Ecto neural progenitor cell (in vitro differentiated cells): ENCODE measurements at places on chromosomes 12 and 14.
A peak's percentile ranks its signal among the peaks of the same experiment; 100 is the strongest.

GRCh38 chr14:51529736-51530135 is 122.0 kb upstream of the FRMD6 start:
- no peak for DNase-seq

- no peak for DNase-seq
These were observed 64.5 kb downstream of the FOXG1 start for GRCh38 chr14:28831126-28831525.

GRCh38 chr12:120689397-120690082 is 2.6 kb downstream of the MLEC start:
- no peak for DNase-seq

- DNase-seq, result no peak
These were observed 10.0 kb upstream of the AICDA start for GRCh38 chr12:8622646-8623045.

- DNase-seq, result no peak
These were observed 356.9 kb upstream of the STXBP6 start for GRCh38 chr14:25406818-25407217.

DNA sequence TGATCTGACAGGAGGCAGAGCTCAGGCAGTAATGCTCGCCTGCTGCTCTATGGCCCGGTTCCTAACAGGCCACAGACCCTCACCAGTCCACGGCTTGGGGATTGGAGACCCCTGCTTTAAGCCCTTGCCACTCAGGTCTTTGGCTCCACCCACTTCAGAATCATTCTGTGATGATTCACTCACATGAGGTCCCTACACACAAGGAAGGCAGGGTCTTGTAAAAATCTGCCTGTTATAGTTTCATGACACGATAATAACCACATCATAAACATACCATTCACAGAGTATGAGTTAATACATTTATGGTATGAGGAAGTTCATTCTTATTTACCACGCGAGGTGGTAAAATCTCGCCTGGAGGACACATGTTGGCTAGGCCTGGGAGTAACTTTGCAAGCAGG is 29.0 kb upstream of the MAX start:
- DNase-seq, result no peak

GRCh38 chr12:31843398-31844095 is 114.7 kb upstream of the AMN1 start:
- DNase-seq, result no peak

DNA sequence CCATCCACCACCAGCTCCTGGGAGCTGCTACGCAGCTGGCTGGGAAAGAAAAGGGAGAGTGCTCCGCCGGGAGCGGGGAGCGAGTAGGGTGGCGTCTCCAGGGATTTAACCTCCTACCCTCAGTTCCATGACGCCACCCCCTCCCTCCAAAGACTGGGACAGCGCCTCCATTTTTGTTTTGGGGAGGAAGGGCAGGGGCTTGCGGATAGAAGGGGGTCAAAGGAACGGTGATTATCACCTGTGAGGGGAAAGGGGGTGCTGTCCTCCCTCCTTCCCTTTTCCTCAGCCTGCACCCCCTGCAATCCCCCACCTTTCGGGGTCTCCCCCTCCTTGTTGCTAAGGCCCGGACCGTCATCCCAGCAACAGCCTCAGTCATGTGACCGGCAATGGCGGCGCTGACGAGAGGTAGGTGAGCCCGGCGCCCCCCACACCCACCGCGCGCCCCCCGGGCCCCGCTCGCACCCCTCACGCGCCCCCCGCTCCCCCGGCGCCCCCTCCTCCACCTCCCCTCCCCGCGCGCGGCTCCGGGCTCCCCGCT is at the start of gene DTX3:
DTX3 (plus strand) TSS at position 371 of the 538 bp plus-strand sequence. CDS start 1,694 bp downstream, outside the sequence.
- DNase-seq, result peak; percentile 84

DNA sequence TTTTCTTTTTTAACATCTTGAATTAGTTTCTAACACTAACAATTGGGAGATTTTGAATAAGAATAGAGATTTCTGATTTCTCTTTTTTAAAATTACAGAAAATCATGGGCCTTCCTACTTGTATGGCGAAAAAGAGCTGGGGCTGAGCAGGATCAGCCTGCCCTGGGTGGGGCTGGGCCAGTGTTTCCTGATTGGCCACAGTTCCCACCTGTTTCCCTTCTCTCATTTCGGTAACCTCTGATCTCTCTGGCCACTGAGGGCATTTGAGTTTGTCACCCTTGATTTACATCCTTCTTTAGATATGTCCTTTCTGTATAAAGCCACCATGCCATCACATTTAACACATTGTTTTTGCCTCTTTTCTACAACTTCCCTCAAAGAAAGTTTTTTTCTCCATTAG is 254.2 kb downstream of the ZFP36L1 start:
- peak; percentile 46 for DNase-seq

DNA sequence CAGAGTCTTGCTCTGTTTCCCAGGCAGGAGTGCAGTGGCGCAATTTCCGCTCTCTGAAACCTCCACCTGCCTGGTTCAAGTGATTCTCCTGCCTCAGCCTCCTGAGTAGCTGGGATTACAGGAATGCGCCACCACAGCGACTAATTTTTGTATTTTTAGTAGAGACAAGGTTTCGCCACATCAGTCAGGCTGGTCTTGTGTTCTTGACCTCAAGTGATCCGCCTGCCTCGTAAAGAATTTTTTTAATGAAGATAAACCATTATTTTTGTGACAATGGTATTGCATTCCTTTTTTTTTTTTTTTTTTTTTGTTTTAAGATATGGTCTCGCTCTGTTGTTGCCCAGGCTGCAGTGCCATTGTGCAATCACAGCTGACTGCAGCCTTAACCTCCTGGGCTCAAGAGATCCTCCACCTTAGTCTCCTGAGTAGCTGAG is 25.8 kb downstream of the ACVR1B start:
- DNase-seq, result no peak

DNA sequence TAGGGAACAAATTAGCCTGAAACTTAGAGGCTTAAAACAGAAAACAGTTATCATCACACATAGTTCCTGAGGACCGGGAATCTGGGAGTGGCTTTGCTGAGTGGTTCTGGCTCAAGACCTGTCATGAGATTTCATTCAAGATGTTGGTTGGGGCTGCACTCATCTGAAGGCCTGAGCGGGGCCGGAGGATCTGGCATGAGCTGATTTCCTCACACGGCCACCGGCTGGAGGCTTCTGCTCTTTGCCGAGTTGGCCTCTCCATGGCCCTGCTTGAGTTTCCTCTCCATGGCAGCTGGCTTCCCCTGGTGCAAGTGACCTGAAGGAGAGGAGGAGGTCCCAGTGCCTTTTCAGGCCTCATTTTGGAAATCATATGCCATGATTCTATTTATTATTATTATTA is 128.1 kb downstream of the PAPOLA start:
- peak; percentile 19 for DNase-seq

DNA sequence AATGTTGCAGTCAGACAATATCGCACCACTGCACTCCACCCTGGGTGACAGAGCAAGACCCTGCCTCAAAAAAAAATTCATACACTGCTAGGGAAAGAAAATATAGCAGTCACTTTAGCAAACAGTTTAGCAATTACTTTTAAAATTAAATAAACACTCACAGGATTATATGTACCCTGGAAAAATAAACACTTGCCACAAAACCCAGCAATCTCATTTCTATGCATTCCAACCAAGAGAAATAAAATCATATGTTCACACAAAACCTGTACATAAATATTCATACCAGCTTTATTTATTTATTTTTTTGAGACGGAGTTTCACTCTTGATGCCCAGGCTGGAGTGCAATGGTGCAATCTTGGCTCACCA is 20.2 kb downstream of the ATXN2 start:
- no peak for DNase-seq

GRCh38 chr12:5612556-5613410 is 180.9 kb downstream of the NTF3 start:
- DNase-seq, result no peak

DNA sequence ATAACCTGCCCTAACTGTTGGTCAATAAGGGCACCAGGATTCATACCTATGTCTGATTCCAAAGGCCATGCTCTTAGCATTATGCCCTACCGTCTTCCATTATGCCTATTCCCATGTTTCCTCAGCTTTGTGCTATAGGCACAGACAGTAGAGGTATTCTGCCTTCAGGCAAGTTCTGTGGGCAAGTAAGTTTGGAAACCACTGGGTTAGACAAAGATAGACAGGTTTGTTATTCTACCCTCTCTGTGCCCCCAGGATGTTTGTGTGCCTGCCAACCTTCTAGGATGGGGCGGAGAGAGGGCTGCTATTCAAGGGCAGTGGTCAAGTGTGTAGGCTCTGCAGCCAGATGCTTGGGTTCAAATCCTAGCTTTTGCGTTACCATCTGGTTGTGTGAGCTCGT is 4.6 kb downstream of the RAPGEF3 start:
- DNase-seq, result no peak

DNA sequence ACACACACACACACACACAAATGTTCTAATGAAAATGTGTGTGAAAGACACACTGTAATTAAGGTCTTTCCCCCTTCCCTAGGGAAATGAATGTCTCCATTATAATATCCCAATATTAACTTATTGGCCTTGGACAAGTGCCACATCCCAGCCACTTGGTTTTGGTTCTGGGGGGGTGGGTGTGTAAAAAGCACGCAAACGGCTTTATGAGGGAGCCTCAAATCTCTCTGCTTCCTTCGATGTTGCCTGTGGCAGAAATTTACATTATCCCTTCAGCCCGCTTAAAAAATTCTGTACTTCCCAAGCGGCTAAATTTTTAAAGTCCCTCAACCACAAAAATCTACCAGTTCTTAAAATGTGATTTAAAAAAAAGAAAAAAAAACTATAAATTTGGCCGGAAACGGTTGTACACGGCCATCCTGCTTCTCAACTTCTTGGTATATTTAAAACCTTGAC is 432 bp downstream of the C14orf93 start:
- DNase-seq, result no peak

- no peak for DNase-seq
These were observed 87.3 kb downstream of the KSR2 start for GRCh38 chr12:117881517-117881916.

- peak; percentile 54 for DNase-seq
These were observed 21.8 kb upstream of the RNU6-8 start for GRCh38 chr14:32224737-32225377.

GRCh38 chr12:116520801-116521471 is 38.2 kb upstream of the MAP1LC3B2 start:
- no peak for DNase-seq

DNA sequence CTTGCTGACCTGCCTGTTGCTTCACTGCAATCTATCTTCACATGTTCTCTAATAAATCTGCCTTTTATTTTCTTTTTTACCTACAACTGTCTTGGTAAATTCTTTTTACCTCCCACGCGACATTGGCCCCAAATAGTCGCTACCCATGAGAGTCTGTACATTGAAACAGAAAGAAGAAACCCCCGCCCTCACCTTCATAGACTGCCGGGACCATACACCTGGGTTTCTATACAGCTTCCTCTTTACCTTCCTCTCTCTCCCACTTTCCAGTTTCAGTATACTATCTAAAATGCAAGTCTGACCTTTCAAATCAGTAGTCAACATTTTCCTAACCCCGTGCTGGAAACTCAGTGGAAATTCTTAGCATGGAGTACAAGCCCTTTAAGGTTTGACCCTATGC is 4.8 kb downstream of the SLC8A3 start:
- DNase-seq, result no peak

DNA sequence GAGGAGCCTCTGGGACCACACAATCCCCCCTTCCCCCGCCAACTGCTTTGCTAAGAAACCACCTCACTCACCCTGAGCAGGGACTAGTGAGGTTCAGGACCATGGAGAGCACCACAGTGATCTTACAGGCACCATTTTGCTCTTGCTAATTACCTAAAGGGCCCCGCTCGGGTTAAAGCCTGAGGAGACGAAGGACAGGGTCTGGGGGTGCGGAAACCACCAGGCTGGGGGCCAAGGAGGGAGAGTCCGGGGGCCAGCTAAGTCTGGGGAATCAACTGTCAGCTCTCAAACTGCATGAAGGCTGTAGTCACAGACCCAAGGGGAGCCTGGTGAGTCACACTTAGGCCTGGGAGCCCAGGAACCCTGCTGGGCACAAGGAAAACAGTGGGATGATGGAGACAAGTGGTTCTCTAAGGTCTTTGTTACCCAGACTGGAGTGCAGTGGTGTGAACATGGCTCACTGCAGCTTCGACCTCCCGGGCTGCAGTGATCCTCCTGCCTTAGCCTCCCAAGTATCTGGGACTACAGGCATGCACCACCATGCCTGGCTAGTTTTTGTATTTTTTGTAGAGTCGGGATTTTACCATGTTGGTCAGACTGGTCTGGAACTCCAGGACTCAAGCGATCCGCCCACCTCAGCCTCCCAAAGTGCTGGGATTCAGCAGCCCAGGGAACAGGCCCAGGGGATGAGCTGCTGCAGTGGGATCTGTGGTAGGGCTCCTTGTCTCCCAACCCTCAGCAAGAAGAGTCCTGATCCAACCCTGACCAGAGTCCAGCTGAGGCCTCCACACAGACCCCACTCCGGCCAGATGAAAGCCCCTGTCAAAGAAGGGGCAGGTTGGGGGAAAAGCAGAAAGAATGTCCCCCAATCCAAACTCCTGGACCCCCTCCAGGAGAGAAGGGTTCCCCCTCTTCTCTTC is 98.8 kb downstream of the CALM1 start:
- DNase-seq, result peak; percentile 82

DNA sequence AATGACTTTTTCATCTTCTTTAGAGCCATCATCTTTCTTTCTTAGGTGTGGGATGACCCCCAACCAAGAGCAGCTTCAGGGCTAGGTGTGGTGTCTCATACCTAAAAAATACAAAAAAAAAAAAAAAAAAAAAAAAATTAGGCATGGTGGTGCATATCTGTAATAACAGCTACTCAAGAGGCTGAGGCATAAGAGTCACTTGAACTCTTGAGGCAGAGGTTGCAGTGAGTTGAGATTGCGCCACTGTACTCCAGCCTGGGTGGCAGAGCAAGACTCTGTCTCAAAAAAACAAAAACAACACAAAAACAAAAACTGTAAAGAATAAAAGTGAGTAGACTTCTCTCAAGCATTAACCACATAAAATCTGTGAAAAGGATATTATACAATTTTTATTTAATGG is 8.0 kb upstream of the ATF7IP start:
- no peak for DNase-seq

DNA sequence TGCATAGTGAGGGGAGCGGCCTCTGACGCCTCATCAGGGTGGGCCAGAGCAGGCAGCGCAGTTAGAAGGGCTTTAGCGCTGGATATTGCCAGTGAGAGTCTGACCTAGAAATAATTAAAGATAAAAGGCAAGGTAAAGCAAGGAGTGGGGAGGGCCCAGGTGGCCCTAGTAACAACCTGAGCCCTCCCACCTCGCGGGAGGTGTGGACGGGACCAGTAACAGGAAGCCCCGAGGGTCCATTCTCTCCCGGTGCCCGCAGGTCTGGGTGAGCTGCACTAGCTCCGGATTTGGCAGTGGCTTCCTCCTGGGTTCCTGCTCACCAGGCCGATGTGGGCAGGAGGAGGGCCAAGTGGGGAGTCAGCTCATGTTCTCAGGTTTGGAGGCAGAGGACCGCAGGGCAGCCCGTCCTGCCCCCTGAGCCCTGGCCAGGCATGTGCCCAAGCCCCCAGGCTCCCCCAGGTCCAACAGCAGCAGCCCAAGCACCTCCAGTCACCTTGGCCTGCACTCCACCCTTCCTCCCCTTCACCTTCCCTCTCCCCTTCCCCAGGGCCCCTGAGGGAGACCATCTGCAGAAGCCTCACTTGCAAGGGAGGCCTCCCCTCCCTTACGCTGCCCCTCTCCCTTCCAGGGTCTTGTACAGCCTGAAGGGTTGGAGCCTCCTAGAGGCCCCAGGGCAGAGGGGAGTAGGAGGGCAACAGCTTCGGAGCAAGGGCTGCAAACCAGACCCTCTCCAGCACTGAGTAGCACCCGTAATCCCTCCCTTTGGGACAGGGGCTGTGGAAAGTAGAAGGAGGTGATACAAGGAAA is 144.3 kb upstream of the FKBP4 start:
- no peak for DNase-seq

- DNase-seq, result peak; percentile 68
These were observed 125.6 kb upstream of the FGD4 start for GRCh38 chr12:32273712-32274111.

- DNase-seq, result no peak
These were observed 1.7 kb downstream of the USP44 start for GRCh38 chr12:95549392-95550084.
